Cerebellum (tissue), 4 donors: ENCODE measurements at places on chromosomes 1 and 21. TPM values are rescaled to one million over a fixed set of nuclear protein-coding genes. Genes with fewer than 3 reads are reported as not detected.

DNA sequence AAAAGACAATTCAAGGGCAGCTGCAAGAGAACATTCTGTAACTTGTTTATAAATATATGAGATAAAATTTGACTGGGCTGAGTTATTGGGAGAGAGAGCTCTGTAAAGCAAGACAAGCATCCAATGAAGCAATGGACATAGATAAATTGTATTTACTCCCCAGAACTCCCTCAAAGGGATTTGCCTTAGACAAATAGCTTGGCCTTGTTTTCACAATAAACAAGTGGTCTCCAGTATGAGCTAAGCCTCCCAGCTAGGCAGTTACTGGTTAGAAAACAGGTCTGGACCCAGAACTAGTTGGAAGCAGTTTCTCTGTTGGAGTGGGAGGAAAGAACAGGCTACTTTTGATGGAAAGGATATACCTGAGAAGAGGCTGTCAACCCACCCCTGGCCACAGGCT lies 25.2 kb upstream of the SUCO start:
- no peak for DNase-seq

- DNase-seq: no peak
These were observed 27.2 kb downstream of the NIPAL3 start for GRCh38 chr1:24442764-24443163.

Gene VTCN1
- 0.36 TPM for total RNA-seq

- no peak for DNase-seq
These were observed 7.9 kb upstream of the HCRTR1 start for GRCh38 chr1:31609514-31610118.

DNA sequence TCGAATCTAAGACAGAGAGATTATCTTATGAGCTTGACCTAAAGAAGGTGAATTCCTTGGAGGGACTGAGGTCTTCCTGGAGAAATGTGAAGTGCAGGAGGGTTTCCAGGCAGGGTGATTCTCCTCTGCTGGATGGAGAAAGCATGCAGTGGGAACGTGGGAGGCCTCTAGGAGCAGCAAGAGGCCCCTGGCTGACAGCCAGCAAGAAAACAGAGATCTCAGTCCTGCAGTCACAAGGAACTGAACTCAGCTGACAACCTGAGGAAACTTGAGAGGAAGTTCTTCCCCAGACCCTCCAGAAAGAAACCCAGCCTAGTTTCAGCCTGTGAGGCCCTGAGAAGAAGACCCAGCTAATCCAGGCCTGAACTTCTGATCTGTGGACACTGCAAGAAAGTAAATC lies 345.9 kb downstream of the FAM72C start:
- DNase-seq: no peak

GRCh38 chr21:46620846-46621245 lies 14.6 kb upstream of the PRMT2 start:
- DNase-seq: no peak

GRCh38 chr1:69256036-69256435 lies 311.7 kb upstream of the LRRC7 start:
- no peak for DNase-seq

- no peak for DNase-seq
These were observed 231.7 kb upstream of the B3GALT2 start for GRCh38 chr1:193417945-193418744.

- peak; percentile 14 for DNase-seq
These were observed 2.7 kb upstream of the PRKACB start for GRCh38 chr1:84141182-84142003.

Gene FCGR1A
- total RNA-seq: 8.0 TPM

- no peak for DNase-seq
These were observed 16.3 kb downstream of the PDZK1 start for GRCh38 chr1:145690587-145691558.

- DNase-seq: no peak
These were observed 292.1 kb upstream of the VAMP3 start for GRCh38 chr1:7478809-7479499.

GRCh38 chr1:109929588-109930251 lies 19.1 kb downstream of the CSF1 start:
- no peak for DNase-seq

DNA sequence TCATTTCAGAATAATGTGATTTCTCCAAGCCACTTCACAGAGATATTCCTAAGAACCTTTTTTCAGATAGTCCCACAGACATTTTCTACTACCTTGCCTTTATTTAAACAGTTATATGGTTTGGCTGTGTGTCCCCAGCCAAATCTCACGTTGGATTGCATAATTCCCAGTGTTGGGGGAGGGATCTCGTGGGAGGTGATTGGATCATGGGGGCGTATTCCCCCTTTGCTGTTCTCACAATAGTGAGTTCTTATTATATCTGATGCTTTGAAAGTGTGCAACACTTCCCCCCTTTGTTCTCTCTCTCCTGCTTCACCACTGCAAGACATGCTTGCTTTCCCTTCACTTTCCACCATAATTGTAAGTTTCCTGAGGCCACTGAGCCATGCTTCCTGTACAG lies 93.6 kb upstream of the ZNF678 start:
- DNase-seq: no peak

DNA sequence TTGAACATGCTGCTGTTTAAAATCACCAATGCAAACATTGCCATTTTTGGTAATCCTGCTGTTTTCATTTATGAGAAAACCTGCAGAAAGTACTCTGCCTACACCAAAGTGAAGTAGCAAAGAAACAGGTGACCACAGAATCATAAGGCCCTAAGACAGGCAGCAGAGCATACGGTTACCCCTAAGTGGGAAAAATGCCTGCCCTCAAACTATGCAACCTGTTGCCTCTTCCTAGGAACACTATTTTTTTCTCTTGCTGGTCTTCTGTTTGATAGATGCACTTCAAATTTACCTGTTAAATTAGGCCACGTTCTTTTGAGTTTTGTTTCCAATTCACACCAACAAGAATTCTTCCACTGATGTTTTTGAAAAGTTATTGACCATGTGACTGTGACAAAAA lies 89.5 kb upstream of the RAB4A start:
- DNase-seq: no peak

Gene TSACC
- not detected for total RNA-seq

Gene XCL1
- total RNA-seq: not detected

GRCh38 chr1:40312238-40313205 lies 4.6 kb downstream of the COL9A2 start:
- DNase-seq: no peak

DNA sequence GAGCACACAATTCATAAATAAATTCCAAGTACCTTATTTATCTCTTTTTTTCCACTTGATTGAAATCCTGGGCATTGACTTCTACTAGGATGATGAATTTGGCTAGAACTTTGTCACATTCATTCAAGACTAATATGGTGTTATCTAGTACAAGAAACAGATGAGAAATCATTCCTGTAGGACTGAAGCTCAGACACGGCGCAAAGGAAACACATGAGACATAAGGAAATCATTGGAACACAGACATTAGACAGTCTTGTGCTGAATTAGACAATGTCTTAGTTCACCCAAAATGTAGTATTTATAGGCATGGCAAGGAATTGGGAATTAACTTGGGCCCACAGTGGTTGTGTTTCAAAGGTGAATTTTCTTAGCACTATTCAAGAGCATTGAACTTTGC lies 305.7 kb downstream of the SETD4 start:
- DNase-seq: no peak

Gene SERTAD4
- total RNA-seq: 8.3 TPM

GRCh38 chr1:29482991-29483390 lies 246.7 kb downstream of the PTPRU start:
- DNase-seq: no peak

- no peak for DNase-seq
These were observed 48.5 kb upstream of the ECE1 start for GRCh38 chr1:21338573-21339355.

GRCh38 chr1:242178924-242179708 lies 180.2 kb upstream of the MAP1LC3C start:
- DNase-seq: no peak

GRCh38 chr1:61888808-61889207 lies 146.5 kb downstream of the PATJ start:
- DNase-seq: no peak

- DNase-seq: no peak
These were observed 14.7 kb downstream of the PROX1 start for GRCh38 chr1:214002472-214002871.

- no peak for DNase-seq
These were observed 893.4 kb upstream of the ADGRL4 start for GRCh38 chr1:79899914-79900313.

Gene TFF3
- total RNA-seq: not detected

GRCh38 chr1:15522551-15522950 lies 1.5 kb downstream of the CASP9 start:
- DNase-seq: no peak

Gene RGS8
- total RNA-seq: 75.3 TPM

GRCh38 chr21:44845418-44846223 lies 27.8 kb upstream of the SUMO3 start:
- peak; percentile 57 for DNase-seq

DNA sequence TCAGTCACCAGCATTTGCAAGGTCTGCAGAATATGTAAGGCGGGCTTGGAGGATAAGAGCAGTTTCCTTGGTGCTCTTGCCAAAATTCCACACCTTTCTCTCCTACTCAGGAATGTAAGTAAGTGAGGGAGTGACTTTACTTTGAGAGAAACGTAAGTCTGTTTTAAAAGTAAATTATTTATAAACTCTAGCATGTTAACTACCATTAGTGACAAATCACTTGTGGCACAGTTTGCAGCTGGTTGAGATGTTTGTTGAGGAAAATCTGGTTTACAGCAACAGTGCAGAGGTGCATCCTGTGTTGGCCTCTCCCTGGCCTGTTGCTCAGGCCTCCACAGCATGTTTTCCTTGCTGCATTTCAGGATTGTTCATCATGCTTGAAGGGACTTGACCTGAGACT lies 8.5 kb downstream of the CGN start:
- no peak for DNase-seq
